WTC11 (cell line): ENCODE measurements at places on chromosomes 16 and 17. TPM values are rescaled to one million over a fixed set of nuclear protein-coding genes. Genes with fewer than 3 reads are reported as not detected.
A peak's percentile ranks its signal among the peaks of the same experiment; 100 is the strongest.

DNA sequence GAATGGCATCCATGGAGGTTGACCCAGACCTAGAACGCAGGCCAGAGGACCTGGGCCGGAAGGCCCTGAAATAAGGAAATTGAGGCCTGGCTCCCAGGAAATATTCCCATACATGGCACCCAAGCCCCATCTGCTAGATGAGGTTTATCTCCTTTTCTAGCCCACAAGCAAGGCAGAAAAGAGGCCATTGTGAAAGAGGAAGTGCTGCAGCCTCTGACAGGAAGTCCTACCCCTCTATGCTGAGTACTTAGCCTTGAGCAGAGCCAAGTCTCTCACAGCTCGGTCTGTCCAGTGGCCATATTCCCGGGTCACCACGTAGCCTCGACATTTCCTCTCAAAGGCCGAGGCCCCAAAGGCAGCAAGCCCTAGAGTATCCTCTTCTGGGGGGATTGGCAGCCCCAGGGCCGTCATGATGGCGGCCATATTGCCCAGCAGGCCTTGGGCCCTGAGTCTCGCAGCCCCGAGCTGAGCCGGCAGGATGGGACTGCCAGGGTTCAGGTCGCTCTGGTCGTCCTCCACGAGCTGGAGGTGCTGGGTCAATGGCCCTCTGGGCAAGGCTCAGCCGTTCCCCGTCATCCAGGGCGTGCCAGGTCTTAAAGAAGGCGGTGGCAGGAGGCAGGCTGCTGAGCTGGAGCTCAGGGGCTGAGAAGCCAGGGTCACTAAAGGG, 7.8 kb downstream of the CTF1 start:
- H3K27ac ChIP-seq, result no peak overlapping the region
- DNase-seq, result no peak
- H3K27me3 ChIP-seq, result peaks cover 20% of the 10 kb centered on the region
- H3K4me1 ChIP-seq, result peaks cover 9% of the 10 kb centered on the region
- H3K4me3 ChIP-seq, result no peak overlapping the region
- H3K36me3 ChIP-seq, result no peaks in the 10 kb centered on the region

DDX42 gene
- total RNA-seq, result 102 to 128 TPM (median 106 TPM) in 3 replicates

DNA sequence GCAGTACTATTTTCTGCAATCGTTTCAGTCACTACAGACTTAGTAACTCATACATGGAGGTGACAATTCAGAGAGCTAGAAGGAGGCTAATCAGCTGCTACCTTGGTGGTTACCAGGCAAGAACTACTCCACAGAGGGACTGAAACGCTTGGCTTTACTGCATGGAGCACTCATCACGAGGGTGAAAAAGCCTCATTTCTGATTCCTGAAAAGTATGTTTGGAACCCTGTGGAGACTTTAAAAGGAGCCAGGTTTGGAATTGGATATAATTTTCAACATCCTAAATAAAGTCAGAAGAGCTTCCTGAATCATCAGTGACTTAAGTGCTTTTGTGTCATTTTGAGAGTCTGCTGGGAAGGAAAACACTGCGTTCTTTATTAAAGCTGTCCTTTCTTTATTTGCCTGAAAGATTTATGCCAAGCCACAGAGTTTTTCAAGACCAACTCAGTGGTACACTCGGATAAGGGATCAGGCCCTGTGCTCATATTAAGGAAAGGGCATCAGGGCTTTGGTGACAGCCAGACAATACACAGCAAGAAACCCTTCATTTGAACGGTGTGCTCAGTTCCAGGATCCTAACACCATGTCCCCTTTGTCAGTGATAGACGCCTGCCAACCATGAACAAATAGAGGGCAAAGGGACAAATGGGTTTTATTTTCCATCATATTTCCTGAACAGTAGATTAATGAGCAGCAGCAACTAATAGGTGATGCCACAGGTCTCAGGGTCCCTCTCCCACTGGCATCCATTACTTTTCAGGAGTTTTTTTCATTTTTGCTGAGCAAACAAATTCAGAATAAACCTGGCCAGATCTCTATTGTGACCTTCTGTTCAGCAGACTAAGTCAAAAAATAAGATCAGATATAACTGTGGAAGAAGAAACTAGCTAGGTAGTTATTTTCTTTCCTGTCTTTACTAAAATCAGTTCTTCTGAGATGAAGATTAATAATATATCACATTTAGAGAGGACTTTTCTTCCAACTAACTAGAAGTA, 80.5 kb upstream of the CLEC18B start:
- H3K4me1 ChIP-seq, result no peaks in the 10 kb centered on the region
- H3K36me3 ChIP-seq, result peaks cover 21% of the 10 kb centered on the region
- DNase-seq, result no peak
- no peaks in the 10 kb centered on the region for H3K27me3 ChIP-seq

GRCh38 chr17:53588317-53588716, 234.4 kb upstream of the KIF2B start:
- H3K4me3 ChIP-seq, result no peak overlapping the region
- H3K27ac ChIP-seq, result no peak overlapping the region
- peaks cover 12% of the 10 kb centered on the region for H3K36me3 ChIP-seq
- no peaks in the 10 kb centered on the region for H3K27me3 ChIP-seq
- no peak for DNase-seq

GRCh38 chr17:6753006-6753445, 2.8 kb upstream of the XAF1 start:
- DNase-seq, result peak; percentile 29
- H3K4me3 ChIP-seq, result no peak overlapping the region
- H3K27me3 ChIP-seq, result no peaks in the 10 kb centered on the region

DNA sequence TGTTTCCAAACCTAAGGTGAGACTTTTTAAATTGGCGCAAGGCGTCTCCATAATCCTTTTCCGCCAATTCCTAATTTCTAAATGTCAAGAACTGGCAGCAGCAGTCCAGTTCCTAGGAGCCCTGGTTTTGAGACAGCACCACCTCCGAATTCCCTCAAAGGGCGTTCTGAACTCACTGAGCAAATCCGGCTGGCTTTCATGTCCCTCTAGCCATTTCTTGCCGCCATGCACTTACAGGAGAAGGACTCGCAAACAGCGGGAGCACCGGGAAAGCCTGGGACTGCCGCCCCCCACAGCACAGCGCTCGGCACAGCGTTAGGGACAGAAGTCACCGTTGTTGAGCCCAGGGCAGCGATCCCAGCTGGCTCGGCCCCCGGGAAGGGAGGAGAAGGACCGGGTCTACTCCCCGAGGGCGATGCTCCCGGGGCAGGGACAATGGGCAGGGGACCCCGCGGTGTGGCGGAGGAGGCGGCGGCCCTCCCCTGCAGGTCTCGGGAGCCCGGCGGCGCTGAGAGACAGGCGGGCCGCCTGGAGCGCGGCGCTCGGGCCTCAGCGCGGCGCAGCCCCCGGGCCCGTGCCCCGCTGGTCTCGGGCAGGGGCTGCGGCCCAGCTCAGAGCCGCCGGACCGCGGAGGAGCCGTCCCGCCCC, 545 bp downstream of the ARHGAP17 start:
- peaks cover 27% of the 10 kb centered on the region for H3K4me1 ChIP-seq
- H3K27me3 ChIP-seq, result no peaks in the 10 kb centered on the region; the same call in none of the 2 replicates
- H3K4me3 ChIP-seq, result peak overlapping the region; percentile 96
- H3K36me3 ChIP-seq, result peaks cover 11% of the 10 kb centered on the region

DNA sequence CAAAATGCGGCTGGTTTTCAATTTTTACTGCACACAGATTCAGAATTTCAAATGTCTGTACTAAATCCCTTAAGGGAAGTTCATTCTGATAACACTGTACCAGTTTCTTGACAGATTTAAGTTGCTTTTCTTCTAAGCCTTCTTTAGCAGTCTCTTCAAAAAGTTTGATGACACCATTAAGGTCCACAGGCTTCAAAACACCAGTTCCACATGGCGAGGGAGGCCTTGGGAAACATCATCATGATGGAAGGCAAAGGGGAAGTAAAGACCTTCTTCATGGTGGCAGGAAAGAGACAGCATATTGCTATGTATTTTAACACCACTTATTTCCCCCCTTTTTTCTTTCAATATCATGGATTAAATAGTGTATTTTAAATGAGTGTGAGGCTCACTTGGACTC, 24.5 kb downstream of the NLRC5 start:
- H3K4me3 ChIP-seq, result no peak overlapping the region
- no peaks in the 10 kb centered on the region for H3K27me3 ChIP-seq
- peaks cover 7% of the 10 kb centered on the region for H3K4me1 ChIP-seq
- DNase-seq, result no peak
- H3K36me3 ChIP-seq, result no peaks in the 10 kb centered on the region

DNA sequence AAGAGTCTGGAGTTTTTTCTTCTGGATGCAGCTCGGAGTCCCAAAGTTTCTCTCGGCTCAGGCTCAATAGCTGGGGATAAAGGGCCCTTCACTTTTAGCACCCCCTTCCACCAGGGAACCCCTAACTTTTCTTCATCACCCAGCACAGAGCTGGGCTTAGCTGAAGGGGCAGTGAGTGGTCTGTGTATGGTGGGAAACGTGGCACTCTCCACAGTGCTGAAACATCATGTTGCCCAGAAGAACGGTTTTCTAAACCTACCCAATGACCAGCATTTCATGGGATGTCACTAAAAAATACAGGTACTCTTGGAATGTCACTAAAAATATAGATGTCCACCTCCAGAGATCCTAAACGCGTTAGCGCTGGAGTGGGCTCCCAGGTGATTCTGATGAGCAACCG, 12.0 kb downstream of the ERN2 start:
- H3K36me3 ChIP-seq, result peaks cover 7% of the 10 kb centered on the region
- no peak for DNase-seq
- H3K4me1 ChIP-seq, result peaks cover 15% of the 10 kb centered on the region
- H3K4me3 ChIP-seq, result no peak overlapping the region
- H3K27me3 ChIP-seq, result peaks cover 16% of the 10 kb centered on the region
- H3K27ac ChIP-seq, result no peak overlapping the region; the same call in 1 of the 2 replicates

- H3K27me3 ChIP-seq, result no peaks in the 10 kb centered on the region; the same call in 1 of the 2 replicates
- peak overlapping the region; percentile 35 for H3K4me3 ChIP-seq
- H3K36me3 ChIP-seq, result 0 out of 2 replicates have a peak, but pooled peaks cover 4% of the 10 kb centered on the region
- peaks cover 66% of the 10 kb centered on the region for H3K4me1 ChIP-seq
- DNase-seq, result no peak
Observed at GRCh38 chr16:85310868-85311585, 198.8 kb upstream of the CIBAR2 start.

DNA sequence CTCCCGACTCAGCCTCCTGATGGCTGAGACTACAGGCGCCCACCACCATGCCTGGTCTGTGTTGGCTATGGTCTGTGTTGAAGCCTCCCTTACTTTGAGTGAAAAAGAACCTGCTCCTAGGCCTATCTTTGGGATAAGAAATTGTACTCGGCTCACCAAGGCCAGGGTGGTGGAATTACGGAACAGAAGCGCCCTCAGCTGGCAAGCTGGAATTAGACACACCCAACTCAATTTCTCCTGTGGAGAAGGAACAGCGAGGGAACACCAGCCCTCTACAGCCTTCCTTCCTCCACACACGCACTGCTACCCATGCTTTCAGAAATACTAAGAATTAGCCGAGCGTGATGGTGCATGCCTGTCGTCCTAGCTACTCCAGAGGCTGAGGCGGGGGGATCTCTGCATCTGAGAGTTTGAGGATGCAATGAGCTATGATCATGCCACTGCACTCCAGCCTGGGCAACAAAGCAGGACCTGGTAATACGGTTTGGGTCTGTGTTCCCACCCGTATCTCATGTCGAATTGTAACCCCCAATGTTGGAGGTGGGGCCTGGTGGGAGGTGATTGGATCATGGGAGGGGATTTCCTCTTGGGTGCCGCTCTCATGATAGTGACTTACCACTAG, 40.1 kb upstream of the RBBP6 start:
- no peak overlapping the region for H3K4me3 ChIP-seq
- peaks cover 7% of the 10 kb centered on the region for H3K4me1 ChIP-seq
- no peak overlapping the region for H3K27ac ChIP-seq
- no peaks in the 10 kb centered on the region; the same call in 1 of the 2 replicates for H3K27me3 ChIP-seq
- peak; percentile 75 for DNase-seq

PRRT2 gene
- 20.5 to 25.3 TPM (median 23.6 TPM) in 3 replicates for total RNA-seq

- peaks cover 3% of the 10 kb centered on the region; the same call in 1 of the 2 replicates for H3K36me3 ChIP-seq
- H3K4me1 ChIP-seq, result peaks cover 26% of the 10 kb centered on the region
- no peak overlapping the region for H3K4me3 ChIP-seq
- no peak for DNase-seq
Observed at GRCh38 chr16:49800441-49800840, 55.5 kb downstream of the ZNF423 start.

KRT37 gene
- not detected in 3 replicates for total RNA-seq

GRCh38 chr16:11396241-11397048, 51.2 kb downstream of the RMI2 start:
- no peaks in the 10 kb centered on the region for H3K36me3 ChIP-seq
- H3K27me3 ChIP-seq, result no peaks in the 10 kb centered on the region
- H3K4me1 ChIP-seq, result peaks cover 8% of the 10 kb centered on the region; the same call in 1 of the 2 replicates
- no peak overlapping the region for H3K4me3 ChIP-seq
- peak overlapping the region; percentile 41; the same call in 1 of the 2 replicates for H3K27ac ChIP-seq

DNA sequence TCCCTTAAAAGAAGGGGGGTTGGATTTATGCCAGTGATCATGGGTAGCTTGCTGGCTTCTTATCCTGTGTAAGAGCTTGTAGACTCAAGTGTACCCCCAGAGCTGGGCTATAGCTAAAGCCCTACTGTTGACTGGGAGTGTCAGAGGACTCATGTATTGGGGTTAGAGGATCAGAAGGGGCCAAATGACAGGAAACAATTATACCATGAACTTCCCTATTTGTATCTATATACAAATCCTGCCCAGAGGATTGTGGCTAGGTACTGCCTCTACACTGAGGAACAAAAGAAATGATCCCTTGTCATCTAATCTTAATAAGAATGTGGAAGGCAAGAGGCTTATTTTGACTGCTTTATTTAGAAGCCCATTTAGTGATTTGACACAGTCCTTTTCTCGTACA, 14.3 kb downstream of the ZP2 start:
- no peak overlapping the region for H3K4me3 ChIP-seq
- DNase-seq, result no peak
- H3K36me3 ChIP-seq, result no peaks in the 10 kb centered on the region
- H3K27me3 ChIP-seq, result no peaks in the 10 kb centered on the region; the same call in 1 of the 2 replicates
- H3K27ac ChIP-seq, result no peak overlapping the region

- no peak overlapping the region for H3K4me3 ChIP-seq
- no peaks in the 10 kb centered on the region for H3K4me1 ChIP-seq
- DNase-seq, result no peak
- no peak overlapping the region for H3K27ac ChIP-seq
- no peaks in the 10 kb centered on the region for H3K27me3 ChIP-seq
Observed at GRCh38 chr16:84459941-84460405, 44.5 kb downstream of the MEAK7 start.

DNA sequence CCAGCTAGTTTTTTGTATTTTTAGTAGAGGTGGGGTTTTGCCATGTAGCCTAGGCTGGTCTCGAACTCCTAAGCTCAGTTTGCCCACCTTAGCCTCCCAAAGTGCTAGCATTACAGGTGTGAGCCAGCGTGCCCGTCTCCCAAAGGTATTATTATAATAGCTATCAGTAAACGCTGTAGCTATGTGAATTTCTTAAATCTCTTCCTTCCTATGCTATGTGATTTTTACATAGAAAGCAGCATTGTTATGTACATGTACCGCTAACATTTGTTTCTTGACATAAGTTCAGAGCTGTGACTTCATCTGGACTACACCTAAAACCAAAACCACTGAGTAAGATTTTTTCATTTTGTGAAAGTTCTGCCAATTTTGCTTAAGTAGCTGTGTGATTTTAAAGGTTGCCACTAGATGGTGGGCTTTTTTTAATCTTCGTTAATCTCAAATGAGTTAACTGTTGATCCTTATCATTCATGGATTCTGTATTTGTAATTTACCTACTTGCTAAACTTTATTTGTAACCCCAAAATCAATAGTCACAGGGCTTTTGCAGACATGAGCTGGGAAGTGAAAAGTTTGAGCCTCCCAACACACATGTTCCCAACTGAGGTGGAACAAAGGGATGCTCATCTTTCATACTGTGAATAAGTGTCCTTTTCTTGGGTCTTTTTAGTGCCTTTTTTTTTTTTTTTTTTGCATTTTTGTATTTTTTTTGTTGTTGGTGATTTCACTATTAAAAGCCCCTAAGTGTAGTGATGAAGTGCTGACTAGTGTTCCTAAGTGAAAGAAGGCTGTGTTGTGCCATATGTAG, 21.9 kb downstream of the PRKAR1A start:
- peak overlapping the region; percentile 76 for H3K27ac ChIP-seq
- no peaks in the 10 kb centered on the region for H3K4me1 ChIP-seq

- no peaks in the 10 kb centered on the region; the same call in 1 of the 2 replicates for H3K4me1 ChIP-seq
- no peak for DNase-seq
Observed at GRCh38 chr16:37511-37910, 15.9 kb downstream of the POLR3K start.
